Heart left ventricle (tissue), 16 donors: ENCODE measurements at places on chromosomes 6 and 20. TPM values are rescaled to one million over a fixed set of nuclear protein-coding genes. Genes with fewer than 3 reads are reported as not detected.

GRCh38 chr6:4018924-4019236, 60.1 kb downstream of the FAM217A start:
- DNase-seq: no peak

DNA sequence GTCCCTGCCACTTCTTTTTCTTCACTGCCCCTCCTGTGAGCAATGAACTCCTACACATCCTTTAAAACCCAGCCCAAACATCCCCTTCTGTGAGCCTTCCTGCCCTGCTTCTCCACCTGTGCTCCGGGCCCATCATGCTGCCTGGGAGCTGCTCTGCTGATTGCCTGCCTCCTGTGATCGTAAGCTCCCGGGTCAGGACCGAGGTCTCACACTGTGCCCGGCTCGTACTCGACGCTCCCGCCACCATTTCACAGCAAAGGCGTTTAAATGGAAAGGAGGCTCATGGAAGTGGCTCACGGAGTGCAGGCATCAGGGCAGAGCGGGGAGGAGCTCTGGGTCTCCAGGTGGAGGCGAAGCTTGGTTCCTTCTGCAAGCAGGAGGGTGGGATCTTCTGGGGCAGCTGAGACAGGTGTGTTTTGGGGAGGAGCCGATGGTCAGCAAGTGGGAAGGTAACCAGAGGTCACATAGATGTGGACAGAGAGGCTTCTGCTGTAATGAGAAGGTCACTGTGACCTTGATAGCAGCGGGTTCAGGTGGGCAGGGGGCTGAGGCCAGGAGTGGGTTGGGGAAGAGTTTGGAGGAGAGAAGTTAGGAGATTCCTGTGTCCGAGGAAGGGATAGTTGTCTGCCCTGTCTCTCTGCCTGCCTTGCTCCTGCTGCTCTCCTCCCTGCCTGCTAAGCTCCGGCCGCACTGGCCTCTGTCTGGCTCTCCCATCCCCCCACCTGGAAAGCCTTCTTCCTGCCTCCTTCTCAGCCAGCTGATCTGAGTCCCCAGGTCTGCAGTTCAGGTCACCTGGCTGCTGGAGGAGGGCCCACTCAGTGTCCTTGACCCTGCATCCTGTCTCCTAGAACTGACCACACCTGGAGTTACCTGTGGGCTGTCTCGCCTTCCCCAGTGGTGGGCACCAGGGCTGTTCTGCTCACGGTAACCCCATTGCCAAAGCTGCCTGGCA, 52.7 kb upstream of the FRMD1 start:
- DNase-seq: no peak

- DNase-seq: no peak
Observed at GRCh38 chr20:39877788-39878187, 811.2 kb downstream of the MAFB start.

DNA sequence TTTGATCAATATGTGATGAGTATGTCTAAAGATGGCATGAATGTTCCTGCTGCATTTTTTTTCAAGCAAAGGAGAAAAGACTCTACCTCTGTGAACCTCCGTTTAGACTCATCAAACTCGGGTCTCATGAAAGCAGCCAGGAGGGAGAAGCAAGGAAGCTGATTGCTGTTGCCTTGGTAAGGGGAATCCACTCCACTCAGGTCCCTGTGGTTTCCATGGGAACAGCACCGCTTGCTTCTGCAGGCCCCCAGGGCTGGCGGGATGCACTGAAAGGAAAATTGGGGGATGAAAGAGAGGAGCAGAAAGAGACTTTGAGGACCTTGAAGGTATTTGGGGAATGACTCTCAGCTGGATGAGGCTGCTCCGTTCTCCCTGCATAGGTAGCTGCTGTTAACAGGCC, 249.6 kb upstream of the RIN2 start:
- no peak for DNase-seq

- no peak for DNase-seq
Observed at GRCh38 chr20:50149481-50150254, 3.9 kb downstream of the PEDS1 start.

- DNase-seq: no peak
Observed at GRCh38 chr6:167831281-167831828, 4.6 kb downstream of the AFDN start.

GRCh38 chr20:20198011-20198410, 145.7 kb downstream of the CFAP61 start:
- no peak for DNase-seq

DNA sequence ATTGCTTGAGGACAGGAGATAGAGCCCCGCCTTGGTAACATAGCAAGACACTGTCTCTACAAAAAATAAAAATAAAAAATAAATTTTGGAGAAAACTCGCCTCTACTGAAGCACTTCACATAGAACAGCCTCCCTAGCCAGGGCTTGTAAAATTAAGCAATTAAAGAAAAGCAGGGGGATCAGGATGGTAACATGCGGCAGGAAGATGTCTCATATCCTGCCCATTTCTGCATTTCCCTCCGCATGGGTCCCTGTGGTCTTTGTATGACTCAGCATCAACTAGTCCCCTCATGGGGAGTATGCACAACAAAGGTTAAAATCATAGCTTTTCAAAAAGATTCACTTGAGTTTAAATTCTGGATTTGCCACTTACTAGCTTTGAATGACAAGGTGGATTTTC, 379.0 kb downstream of the EPHA7 start:
- no peak for DNase-seq

DNA sequence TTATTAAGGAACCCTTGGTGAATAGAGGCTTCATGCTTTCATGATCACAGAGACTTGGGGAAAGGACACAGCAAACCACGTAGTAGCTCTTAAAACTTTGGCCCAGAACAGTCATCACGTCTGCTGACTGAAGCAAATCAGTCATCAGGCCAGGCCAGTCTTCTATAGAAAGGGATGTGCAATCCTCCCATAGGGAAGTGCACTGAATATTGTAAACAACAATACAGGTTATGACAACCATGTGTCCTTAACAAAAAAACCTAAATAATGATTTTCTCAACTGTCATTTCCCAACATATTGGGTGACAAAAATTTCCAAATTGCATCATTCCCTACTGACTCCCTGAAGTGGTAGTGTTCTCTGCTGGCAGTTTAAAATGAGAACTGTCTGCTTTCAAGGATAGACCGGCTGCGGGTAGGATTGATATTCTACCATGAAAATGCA, 388.2 kb upstream of the CITED2 start:
- DNase-seq: no peak

DNA sequence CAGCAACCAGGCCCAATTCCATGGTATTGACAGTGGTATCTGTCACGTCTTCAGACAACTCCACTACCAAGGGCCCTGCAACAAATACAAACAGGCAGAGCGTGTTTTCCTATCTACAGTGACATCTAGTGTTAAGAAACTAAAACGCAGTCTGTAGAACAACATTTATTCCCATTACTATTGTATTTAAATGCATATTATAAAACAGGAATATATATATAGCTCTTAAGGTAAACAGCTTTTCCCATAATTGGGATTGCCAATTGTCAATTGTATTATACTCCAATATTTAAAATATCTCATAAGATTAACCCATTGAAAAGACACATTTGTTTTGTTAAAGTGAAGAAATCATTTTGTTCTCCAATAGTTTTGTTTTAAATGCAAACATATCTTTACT, 97.2 kb downstream of the KIF16B start:
- no peak for DNase-seq

- DNase-seq: no peak
Observed at GRCh38 chr6:124947971-124948451, 14.2 kb upstream of the RNF217 start.

- peak; percentile 67 for DNase-seq
Observed at GRCh38 chr6:7108196-7108963, 619 bp downstream of the RREB1 start.

- no peak for DNase-seq
Observed at GRCh38 chr20:620246-620645, 10.1 kb upstream of the TCF15 start.

- no peak for DNase-seq
Observed at GRCh38 chr6:133300896-133301295, 59.7 kb downstream of the EYA4 start.

GRCh38 chr6:19754686-19755085, 82.5 kb upstream of the ID4 start:
- no peak for DNase-seq

DNA sequence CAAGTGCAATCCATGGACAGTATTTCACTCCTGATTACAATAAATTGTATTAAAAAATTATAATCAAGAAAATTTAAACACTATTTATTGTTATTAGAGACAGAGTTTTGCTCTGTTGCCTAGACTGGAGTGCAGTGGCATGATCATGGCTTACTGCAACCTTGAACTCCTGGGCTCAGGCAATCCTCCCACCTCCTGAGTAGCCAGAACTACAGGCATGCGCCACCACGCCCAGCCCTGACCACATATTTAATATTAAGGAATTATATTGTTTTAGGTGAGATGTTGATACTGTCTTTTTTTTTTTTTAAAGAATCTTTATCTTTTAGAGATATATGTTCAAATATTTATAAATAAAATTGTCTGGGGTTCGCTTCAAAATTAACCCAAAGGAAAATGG, 14.6 kb downstream of the LCA5 start:
- DNase-seq: no peak

GRCh38 chr6:2232445-2232844, 13.0 kb downstream of the GMDS start:
- DNase-seq: no peak

DNA sequence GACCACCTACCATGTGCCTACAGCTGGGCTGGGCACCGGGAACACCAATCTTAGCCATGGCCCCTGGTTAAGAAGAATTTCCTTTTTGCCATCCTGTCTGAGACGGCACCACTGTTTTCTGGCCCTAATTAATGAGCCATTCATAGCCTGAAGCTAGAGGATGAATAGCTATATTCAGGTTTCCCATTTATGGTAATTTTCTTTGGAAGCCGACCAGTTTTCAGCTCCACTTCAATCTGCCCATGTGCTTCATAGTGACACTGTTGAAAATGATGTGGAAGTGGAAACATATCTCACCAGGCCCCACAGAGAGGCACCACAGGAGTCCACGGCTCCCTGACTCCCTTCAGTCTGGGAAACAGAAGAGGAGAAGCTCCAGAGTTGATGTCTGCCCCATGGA, 22.6 kb upstream of the ULBP3 start:
- DNase-seq: no peak

- no peak for DNase-seq
Observed at GRCh38 chr6:20835315-20836010, 301.2 kb downstream of the CDKAL1 start.

GRCh38 chr6:129140526-129140925, 257.6 kb downstream of the LAMA2 start:
- DNase-seq: peak; percentile 38

DNA sequence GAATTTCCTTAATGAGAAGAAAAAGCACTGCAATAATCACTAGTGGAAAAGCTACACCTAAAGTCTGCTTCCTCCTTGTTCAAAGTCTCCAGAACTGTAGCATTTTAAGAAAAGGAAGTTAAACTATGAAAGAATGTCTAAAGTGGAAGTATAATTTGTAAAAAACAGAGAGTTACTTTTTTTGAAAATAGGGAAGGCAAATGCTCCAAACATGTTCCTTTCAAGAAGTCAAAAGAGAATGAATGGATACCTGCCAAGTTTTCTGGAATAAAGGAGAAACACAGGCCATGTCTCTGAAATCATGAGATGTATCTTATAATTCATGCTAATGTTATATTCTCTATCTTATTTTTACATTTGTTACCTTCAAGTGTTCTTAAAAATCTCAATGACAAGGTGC, 60.7 kb upstream of the ADGRG6 start:
- no peak for DNase-seq

DNA sequence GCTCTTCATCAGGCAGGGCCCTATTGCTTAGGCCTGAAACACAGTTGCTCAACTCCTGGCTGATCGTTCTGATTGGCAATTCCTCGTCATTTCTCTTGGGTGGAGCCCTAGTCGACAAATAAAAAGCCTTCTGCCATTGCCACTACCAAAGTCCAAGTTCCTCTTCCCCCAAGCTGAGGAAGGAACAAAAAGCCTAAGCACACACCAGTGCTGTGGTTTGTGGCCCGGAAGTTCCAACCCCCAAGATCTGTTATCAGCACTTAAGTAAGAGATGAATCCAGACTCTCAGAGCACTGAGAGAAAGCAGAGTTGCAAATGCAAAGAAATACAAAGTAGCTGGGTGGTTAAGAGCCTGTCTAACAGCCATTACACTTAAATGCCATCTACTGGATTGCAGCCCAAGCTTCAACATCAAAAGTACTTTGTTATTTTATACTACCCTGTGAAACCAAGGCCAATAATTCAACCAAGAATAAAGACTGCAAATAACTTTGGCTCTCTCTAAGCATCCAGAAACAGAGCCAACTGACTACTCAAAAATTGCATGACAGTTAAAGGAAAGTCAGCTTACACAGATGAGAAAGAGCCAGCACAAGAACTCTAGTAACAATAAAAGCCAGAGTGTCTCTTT, 1024.0 kb downstream of the GRIK2 start:
- DNase-seq: no peak

- DNase-seq: no peak
Observed at GRCh38 chr20:62371588-62372041, 4.5 kb upstream of the LAMA5 start.

DNA sequence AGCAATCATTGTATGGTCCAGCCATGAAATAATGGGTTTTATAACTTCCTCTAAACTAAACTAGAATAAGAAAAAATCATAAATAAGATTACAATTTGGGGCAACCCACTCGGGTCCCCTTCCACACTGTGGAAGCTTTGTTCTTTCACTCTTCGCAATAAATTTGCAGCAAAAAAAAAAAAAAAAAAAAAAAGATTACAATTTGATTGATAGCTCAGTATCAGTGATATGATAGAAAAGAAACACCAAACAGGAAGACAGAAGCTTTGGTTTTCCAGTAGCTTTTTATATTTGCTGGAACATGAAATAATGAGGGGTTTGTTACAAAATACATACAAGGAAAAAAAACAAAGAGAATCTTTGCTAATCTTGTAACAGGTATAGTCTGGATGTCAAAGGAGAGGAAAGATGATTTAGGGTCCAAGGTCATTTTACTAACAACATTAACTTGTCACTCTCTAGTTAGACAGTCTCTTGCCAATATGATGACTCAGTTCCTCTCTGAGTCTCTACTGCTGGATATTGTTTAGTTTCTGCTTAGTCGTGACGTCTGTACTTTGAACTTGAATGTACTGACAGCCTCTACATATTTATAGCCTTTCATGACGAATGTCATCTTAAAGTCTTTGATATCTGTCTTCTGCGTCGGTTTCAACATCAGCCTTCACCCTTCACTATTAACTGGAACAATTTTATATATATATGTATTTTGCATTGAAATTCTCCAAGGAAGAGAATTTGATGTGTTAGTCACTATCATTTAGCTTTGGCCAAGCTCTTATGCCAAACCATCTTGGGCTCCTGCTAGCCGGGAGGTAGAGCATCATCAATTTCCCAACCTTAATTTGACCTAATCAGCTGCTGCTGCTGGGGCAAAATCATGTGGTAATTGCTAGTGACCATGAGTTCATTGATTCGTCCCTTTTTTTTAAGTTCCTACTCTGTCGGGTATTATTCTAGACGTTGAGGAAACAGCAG, 213.1 kb upstream of the STXBP5 start:
- DNase-seq: no peak

- DNase-seq: peak; percentile 86
Observed at GRCh38 chr6:6696867-6697531, 108.5 kb downstream of the LY86 start.

- DNase-seq: peak; percentile 66
Observed at GRCh38 chr20:59994697-59995122, 36.5 kb downstream of the CDH26 start.

LAMA4 gene
- 54.9 TPM for total RNA-seq

HLA-DRB5 gene
- total RNA-seq: 67.8 TPM

MRAP2 gene
- 0.12 TPM for total RNA-seq

EPHA7 gene
- 2.1 TPM for total RNA-seq

OPRL1 gene
- 0.67 TPM for total RNA-seq

EYS gene
- total RNA-seq: 0.07 TPM

LTA gene
- not detected for total RNA-seq

SLC22A7 gene
- 0.16 TPM for total RNA-seq

VPS16 gene
- total RNA-seq: 15.1 TPM
